ENCODE measurements at places on chromosomes 5 and 9.

GRCh38 chr5:68217047-68217355 is 1.4 kb downstream of the PIK3R1 start:
- no peak for DNase-seq

GRCh38 chr9:84670138-84671041 is 861 bp downstream of the NTRK2 start:
- DNase-seq = no peak

- no peak for DNase-seq
Measured at GRCh38 chr5:131979816-131980215, 31.6 kb downstream of the ACSL6 start.

DNA sequence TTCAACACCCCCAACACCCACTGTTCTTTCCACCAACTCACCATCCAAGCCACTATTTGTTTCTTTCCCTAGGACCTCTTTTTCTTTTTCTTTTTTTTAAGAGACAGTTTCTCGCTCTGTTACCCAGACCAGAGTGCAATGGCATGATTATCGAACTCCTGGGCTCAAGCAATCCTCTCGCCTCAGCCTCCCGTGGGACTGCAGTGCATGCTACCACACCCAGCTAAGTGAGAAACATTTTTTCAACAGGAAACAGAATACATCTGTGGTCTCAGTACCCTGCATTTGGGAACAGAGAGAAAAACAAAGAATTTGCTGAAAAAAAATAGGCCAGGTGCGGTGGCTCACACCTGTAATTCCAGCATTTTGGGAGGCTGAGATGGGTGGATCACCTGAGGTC is 24.6 kb downstream of the B4GALT1 start:
- DNase-seq = no peak

DNA sequence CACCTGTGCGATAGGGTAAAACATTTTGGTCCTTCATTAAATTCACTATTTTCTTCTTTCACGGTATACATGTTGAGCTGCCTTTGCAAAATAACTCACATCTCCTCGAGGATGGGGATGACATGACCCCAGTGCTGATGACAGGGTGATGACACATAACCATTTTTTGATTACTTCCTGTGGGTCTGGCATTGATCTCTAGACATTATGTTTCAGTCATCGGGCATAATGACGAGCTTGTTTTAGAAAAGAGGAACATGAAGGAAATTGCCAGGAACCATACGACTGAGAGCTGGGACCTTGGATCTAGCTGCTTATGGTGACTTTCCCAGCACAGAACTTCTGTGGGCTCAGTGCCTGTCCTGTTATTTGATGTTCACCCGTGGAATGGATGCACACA is 25.2 kb downstream of the COL5A1 start:
- DNase-seq = no peak

DNA sequence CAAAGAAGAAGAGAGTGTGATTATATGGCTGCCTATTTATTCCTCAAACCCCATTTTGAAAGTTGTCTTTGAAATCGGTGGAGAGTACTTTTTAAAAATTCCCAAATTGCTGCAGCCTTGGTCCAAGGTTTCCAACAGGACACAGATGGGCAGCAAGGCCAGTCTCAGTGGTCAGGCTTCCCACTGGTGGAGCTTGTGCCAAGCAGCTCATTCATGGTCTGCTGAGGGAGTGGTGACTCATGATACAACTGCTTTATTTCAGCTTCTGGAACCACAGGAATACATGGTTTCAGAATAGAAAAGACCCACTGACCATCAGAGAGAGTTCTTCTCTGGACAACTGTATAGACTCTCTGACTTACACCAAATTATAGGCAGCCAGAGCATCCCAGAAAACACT is 673.1 kb upstream of the KLF4 start:
- DNase-seq = no peak

DNA sequence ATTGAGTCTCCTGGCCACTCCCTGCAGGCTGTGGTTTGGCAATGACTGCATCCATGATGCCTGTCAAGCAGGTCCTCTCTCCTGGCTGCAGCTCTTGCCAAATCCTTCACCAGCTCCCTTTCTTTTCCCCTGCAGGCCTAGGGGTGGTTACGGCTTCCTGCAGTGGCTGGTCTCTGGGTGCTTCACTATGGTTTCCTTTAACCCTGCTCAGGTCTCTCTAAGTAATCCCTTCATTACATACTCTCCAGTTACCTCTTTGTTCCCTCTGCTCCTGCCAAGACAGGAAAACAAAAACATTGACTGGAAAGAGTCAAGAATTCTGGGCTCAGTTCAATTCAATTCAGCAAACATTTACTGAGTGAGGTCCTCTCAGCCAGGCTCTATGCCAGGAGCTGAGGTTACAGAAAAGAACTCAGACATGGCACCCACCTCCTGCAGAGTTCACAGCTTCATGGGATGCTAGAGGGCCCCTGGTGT is 19.8 kb upstream of the PTPN3 start:
- no peak for DNase-seq

DNA sequence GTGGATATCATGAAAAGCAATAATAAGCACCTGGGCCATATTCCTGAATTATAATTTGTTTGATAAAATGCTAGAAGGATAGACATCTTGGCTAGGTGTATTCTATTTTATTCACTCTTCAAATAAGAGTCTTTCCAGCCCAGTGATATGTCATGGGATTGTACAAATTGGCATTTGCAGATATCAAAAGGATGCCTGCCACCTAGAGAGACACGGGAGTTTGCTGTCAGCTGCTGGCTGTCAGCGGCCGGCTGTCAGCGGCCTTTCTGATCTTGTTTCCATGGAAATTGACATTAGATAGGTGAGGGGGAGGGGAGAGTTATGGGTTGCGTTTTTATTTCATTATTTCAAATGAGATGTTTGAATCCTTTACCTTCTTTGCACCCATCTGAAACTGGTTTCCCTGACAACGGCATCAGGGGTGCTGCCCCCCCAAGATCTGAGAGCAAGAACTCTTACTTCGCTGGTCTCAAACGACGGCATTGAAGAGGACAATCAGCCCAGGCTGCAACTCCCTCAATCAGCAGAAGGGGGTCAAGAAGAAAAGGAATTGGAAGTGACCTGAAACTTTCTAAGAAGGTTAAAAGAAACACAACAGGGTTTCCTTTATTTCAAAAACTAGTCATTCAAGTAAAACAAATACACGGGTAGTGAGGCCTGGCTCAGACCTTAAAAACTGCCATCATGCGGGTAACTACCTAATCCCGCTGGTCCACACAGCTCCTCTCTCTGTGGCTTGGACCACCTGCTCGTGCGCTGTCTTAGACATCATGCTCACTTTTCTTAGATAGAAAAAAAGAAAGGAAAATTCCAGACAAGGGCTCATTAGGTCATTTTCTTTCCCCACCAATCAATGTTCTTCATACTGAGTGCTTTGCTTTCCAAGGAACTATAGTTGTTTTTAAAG is 115.7 kb downstream of the TLE1 start:
- no peak for DNase-seq

- DNase-seq = no peak
Measured at GRCh38 chr5:158589939-158590338, 509.8 kb downstream of the EBF1 start.

- DNase-seq = no peak
Measured at GRCh38 chr9:3708751-3709150, 182.9 kb upstream of the RFX3 start.

- no peak for DNase-seq
Measured at GRCh38 chr9:1100201-1100600, 50.0 kb downstream of the DMRT2 start.

DNA sequence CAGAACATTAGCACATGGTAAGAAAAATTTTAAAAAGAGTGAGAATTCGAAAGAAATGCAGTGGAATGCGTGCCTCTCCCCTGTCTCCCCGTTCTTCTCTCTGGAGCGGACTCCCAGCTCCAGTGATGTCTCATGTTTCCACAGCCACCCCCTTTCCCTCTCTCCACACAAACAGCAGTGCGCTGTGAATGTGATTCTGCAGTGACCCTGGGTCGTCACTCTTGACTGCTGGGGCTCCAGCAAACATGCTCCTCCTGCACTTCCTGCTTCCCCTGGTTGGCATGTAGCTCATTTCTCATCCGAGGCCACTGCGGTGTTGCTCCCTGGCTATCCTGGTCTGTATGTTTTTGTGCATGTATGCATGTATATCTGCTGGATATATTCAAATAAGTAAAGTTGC is 13.3 kb downstream of the PHF2 start:
- no peak for DNase-seq

DNA sequence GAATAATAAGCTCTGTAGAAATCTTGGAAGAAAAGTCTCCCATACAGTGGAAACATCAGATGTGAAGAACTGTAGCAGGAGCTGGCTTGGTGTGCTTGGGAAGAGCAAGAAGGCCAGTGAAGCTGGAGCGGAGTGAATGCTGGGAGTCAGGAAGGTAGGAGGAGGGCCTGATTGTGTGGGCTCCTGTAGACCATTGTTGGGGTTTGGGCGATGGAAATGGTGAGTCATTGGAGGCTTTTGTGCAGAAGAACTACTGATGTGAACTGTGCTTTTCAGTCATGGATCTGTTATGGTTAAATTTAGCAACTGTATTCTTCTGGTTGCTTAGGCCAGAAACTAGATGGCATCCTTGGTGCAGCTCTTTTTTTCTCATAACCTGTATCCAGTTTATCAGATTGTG is 2.3 kb downstream of the ICE1 start:
- DNase-seq = no peak

DNA sequence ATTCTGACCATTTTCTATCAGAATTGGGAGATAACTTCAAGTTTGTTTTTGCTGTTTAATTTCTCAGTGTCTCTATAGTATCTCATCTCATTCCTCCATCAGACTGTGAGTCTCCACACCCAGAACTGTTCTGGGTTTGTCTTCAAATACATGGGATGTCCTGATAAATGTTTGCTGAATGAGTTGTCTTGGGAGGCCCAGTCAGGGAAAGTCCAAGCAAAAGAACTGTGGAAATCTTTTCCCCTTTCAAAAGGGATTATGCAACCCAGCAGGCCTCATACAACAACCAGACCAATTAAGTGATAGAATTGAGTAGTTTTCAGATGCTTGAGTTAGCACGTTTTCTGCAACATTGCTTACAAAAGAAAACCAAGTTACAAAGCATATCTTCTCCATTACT is 324.4 kb downstream of the BRINP1 start:
- no peak for DNase-seq

DNA sequence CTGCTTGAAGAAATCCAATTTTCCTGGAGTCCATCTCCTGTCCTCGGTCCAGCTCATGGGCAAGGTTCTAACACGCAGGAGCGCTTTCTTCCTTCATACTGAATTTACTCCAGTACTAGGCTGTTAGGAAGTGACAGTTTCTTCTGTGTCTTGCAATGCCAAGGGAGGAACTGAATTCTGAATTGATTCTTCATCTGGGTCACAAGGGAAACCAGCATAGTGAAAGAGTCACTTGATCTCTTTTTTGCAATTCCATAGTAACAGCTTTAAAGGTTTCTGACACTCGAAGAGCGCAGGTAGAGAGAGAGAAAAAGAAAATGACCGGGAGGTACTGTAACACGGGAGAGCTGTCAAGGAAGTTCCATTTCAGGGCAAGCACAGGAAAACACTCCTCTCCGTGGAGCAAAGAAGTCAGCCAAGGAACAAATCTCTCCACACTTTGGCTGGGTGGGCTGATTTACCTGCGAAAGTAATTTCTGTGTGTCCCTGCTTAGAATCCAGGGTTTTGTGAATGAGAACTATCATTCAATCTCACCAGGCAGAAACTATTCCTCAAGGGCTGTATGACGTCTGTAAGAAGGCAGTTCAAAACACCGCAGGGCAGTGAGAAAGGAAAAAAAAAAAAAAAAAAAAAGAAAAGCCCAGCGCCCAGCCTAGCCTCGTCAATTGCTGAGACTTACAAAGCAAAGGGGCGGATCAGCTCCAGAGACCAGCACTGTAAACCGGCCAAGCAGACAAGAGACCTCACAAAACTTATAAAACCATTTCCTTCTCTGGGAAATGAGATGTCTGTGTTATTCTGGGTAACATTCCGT is 617.8 kb downstream of the PDE4D start:
- DNase-seq = no peak

DNA sequence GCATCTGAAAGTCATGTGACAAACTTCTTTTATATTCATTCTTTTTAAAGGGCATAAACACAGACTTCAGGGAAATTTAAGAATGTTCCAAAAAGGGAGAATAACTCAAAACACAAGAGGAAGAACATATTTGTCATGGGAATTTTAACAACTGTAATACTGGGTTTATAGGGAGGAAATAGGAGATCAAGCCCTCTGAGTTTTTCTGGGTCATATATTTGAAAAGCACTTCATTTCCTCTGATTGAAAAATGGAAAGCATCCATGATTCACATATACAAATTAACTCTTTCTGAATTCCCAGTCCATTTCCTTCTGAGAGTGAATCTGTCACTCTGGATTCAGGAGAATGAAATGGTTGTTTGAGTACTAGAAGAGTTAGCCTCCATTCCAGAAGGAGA is 26.8 kb downstream of the LURAP1L start:
- DNase-seq = no peak

GRCh38 chr9:2242831-2243330 is 227.7 kb downstream of the SMARCA2 start:
- DNase-seq = no peak

DNA sequence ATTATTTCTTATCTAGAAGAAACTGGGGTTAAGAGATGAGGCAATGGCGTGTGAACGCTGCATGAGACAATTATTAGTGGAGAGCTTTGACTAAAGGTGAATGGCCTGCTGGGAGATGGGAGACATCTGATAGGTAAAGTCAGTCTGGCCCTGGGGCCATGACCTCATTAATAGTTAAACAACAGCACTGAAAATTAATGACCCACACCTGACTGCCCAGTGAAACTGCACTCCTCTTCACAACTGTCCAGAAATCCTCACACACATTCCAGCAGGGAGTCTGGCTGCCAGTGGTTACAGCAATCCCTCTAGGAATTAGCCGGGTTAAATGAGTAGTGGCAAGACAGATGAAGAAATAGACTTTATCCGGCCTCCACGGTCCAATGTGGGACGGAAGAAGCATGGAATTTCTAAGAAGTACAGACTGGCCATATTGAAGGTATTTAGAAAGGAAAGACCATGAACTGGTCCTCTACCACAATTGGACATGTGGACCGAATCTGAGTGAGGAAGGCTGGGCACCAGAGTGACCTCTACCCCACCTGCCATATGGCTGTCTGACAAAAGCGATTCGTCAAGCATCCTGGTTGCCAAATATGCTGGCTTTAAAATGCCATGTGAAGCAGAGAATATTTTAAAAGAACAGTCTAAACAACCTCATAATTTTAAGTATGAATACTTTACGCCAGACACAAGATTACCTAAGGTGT is 138.4 kb downstream of the EFNA5 start:
- no peak for DNase-seq

GRCh38 chr9:120191141-120191540 is 388.8 kb downstream of the CDK5RAP2 start:
- no peak for DNase-seq

GRCh38 chr9:3125602-3126405 is 281.9 kb upstream of the PUM3 start:
- no peak for DNase-seq

Data from K562 (cell line).